ENCODE measurements at places on chromosomes 11 and 22.

DNA sequence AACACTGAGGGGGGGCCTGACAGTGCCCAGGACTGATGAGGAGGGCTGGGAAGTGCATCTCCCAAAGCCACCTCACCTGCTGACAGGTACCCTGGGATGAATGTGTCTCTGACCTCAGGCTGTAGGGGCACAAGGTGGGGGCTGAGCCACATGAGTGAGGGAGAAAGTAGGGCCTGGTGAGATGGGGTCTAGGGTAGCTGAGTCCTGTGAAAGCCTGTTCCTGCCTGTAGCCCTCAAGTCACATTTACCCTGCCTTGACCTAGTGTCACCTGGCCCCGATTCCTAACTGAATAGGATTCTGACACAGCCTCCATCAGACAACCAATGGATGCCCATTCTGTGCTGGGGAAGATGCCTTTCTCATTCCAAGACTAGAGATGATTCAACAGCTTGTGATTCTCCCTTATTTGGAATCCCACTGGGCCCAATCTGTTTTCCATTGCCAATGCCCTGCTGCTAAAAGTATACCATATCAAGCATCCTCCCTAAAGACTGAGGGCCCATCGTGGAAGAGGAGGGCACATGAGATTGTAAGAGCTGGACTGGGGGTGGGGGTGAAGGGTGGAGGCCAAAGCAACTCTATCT, 11.1 kb upstream of the RFPL1 start:
- DNase-seq = no peak
- no peaks in the 10 kb centered on the region for H3K27me3 ChIP-seq
- H3K27ac ChIP-seq = no peak overlapping the region
- H3K36me3 ChIP-seq = no peaks in the 10 kb centered on the region
- no peaks in the 10 kb centered on the region for H3K4me1 ChIP-seq

DNA sequence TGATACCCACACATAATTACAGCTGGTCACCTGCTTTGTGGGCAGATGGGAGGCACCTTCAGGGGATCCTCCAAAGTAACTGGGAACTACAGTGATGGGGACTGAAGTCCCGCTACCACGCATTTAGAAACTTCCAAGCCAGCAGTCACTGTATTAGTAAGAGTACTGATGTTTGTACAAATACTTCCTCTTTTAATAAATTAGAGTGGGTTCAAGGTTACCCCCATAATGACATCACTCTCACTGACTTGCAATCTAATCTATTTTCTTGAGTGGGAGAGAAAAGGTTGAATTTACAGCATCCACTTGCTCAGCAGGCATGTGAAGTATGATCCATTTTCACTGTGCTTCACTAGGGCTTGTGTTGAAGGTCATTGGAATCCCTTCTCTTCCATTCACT, 72.1 kb upstream of the TIMP3 start:
- H3K4me3 ChIP-seq = no peak overlapping the region
- H3K36me3 ChIP-seq = no peaks in the 10 kb centered on the region
- no peaks in the 10 kb centered on the region for H3K4me1 ChIP-seq

DNA sequence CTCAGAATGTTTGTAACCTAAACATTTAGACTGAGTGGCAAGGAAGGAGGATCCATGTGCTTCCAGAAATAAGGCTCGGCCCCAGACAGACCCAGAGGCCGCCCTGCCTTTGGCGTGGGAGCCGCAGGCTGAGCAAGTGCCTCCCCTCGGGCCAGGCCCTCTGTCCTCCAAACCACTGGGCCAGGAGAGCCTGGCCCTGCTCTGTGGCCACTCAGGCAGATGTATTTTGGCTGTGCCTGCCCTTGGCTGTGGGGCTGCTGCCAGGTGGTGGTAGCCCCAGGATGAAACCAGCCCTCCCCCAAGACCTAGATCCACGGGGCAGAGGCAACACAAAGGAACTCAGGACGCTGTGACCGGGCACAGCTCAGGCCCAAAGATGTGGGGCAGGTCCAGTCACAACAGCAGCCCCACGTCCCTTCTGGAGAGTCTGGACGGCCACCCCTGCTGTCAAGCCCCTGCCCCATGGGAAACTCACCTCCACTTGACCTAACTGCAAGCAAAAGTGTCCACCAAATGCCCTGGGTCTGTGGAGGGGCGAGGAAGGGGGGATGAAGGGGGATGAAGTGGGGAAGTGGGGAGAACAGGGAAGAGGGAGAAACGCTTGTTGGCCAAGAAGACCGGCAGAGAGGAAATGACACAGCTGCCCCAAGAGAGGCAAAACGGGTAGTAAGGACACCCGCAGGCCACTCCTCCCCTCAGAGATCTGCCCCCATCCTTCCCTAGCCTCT, 24.0 kb downstream of the PISD start:
- peaks cover 16% of the 10 kb centered on the region for H3K4me1 ChIP-seq
- no peak overlapping the region for H3K4me3 ChIP-seq
- no peak overlapping the region for H3K27ac ChIP-seq
- DNase-seq = no peak

DNA sequence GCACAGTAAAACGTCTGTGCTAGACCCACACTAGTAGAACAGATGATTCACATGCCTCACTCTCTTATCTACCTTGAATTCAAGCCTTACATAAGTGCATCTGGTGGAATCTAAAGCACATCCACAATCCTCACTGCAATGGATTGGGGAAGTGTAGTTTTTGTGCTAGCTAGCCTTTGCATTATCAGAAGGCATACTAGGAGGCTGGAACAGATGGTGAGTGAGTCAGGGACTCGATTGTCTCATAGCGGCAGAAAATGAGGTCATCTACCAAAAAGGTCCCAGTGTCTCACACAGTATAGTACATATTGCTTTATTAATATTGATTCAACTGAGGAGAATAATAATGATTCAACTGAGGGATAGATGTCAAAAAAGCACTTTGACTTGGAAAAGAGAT, 9.3 kb downstream of the MSANTD4 start:
- H3K27ac ChIP-seq = no peak overlapping the region
- H3K4me1 ChIP-seq = peaks cover 4% of the 10 kb centered on the region
- H3K27me3 ChIP-seq = no peaks in the 10 kb centered on the region
- H3K4me3 ChIP-seq = no peak overlapping the region

- H3K36me3 ChIP-seq = no peaks in the 10 kb centered on the region
- no peaks in the 10 kb centered on the region for H3K27me3 ChIP-seq
- DNase-seq = peak; percentile 29
- peak overlapping the region; percentile 2 for H3K4me3 ChIP-seq
- H3K4me1 ChIP-seq = peaks cover 53% of the 10 kb centered on the region
These were observed 88.4 kb downstream of the SLC1A2 start for GRCh38 chr11:35330931-35331330.
